Stimulated activated CD4-positive, alpha-beta T cell treated with anti-CD3 and anti-CD28 coated beads, Interleukin-2, amount 100 ng/mL, for 24 hours (primary cell): ENCODE measurements at places on chromosomes 3 and 15.
A peak's percentile ranks its signal among the peaks of the same experiment; 100 is the strongest.

- DNase-seq: no peak
Observed at GRCh38 chr3:109114746-109115145, 3.2 kb downstream of the MORC1 start.

DNA sequence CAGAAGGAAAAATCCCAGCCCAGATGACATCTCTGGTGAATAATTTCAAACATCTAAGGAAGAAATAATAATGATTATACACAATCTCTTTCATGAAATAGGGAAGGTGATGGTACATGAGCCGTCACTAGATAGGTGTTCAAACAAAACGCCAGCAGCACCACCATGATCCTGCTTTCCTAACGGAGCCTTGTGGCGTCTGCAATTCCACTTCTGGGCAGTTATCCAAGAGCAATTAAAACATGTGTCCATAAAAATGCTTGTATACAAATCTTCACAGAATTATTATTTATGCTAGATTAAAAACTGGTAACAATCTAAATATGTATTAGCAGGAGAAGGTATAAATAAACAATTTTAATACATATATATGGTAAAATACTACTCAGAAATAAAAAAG lies 33.7 kb downstream of the RTP4 start:
- DNase-seq: no peak

DNA sequence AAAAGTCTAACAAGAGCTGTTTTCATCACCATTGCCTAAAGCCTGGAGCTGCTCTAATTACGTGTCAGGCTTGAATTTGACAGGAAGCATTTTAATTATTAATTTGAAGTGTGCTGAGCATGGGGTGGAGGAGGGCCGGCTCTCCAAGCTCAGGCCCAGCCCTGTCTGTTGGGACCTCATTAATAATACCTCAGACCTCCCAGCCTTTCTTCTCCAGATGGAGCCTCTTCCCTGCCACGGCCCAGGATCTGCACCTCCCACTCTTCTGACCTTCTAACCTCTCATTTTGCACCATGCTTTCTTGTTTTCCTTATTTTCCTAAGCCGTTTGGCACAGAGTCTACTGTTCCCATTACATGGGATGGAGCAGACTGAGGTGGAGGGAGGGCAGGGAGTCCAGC lies 30.0 kb downstream of the INSYN1 start:
- no peak for DNase-seq

DNA sequence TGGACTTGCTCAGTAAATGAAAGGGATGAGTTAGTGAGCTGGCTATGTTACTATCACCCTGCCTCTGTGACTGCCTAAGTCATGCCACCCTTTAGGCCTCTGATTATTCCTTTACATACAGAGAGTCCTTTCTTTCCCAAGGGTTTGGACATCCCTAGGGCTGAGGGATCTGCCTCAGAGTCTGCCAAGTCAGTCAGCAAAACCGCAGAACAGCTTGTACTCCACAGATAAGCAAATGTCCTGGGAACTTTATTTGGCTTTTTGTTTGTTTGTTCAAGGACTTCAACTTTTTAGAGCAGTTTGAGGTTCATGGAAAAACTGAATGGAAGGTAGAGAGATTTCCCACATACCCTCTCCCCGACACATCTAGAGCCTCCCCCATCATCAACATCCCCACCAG lies 82.6 kb upstream of the TRIM42 start:
- DNase-seq: no peak

DNA sequence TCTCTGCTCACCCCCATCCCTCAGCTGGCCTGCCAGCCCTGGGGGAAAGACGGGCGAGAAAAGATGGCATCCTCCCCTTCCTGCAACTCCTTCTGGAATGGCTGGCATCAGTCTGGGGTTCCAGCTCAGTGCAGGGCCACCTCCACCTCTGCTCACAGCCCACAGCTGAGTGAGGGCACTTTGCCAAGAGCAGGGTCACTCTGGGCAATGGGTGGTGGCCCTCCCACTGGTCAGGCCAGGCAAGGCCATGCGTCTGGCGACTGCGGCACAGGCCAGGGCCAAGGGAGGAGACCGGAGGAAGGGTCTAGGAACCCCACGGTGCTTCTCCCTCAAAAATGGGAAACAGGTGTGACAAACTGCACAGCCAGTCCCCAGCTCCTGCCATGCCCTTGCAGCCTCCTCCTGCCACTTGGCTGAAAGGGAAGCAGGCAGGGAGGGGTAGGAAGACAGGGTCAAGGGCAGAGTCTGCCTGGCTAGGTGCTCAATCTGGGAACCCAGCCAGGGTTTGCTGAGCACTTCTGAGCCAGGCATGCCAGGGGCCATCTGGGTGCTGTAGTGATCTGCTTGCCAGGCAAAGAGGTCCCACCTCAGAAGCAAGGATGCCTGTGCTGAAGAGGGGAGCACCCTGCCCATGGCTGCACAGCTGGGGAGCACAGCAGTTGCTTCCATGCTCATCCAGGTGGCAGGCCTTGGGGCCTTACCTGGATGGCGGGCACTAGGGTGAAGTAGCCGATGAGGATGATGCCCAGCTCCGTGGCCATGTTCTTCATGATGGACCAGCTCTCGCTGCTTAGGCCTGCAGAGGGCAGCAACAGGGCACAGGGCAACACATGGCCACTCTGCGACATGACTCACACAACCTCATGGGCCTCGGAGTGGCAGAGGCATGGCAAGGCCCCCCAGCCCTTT lies 41.2 kb downstream of the PTPN23 start:
- no peak for DNase-seq

- no peak for DNase-seq
Observed at GRCh38 chr15:37096558-37097143, 3.7 kb downstream of the MEIS2 start.

- no peak for DNase-seq
Observed at GRCh38 chr3:172676196-172676922, 34.5 kb downstream of the NCEH1 start.

GRCh38 chr3:66407611-66408218 lies 93.1 kb downstream of the LRIG1 start:
- DNase-seq: peak; percentile 83

DNA sequence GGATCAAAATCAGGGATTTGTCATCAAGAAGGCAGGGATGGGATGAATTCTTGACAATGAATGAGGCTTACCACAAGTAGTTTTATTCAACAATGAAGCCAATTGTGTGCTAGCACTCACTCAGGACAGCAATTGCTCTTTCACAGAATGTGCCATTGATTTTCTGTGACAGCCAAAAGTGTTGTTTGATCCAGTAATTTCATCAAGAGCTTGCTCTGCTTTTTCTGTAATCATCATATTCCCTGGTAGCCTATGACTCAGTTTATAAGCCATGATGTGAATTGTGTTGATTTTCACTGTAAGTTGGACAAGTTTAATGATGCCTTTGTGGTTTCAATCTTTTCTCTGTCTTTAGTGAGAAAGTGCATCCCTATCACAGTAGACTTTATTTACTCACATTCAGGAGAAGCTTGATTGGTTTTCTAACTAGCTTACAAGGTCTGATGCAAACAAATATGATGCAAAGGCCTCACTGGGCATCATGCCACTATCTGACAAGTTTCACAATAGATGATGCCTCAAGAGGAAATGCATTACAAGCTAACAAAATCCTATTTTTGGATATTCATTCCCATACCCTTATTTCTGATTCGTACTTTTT lies 13.6 kb upstream of the CSRNP1 start:
- DNase-seq: no peak

DNA sequence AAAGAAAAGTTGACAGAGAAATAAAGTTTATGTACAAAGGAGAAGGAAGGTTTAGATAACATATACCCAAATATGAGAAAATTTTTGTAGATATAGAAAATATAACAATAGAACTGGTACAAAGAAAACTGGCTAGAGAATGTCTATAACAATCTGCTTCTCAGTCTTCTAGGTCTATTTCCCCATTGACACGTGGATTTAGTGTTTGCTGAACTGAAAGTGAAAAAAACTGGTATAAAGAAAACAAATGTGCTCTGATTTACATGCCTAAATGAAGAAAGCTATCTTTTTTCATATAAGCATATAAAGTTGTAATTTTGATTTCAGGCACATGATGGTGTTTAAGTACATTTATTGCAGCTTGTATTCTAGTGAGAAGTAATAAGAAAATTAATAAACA lies 9.8 kb downstream of the KCNMB2 start:
- no peak for DNase-seq

DNA sequence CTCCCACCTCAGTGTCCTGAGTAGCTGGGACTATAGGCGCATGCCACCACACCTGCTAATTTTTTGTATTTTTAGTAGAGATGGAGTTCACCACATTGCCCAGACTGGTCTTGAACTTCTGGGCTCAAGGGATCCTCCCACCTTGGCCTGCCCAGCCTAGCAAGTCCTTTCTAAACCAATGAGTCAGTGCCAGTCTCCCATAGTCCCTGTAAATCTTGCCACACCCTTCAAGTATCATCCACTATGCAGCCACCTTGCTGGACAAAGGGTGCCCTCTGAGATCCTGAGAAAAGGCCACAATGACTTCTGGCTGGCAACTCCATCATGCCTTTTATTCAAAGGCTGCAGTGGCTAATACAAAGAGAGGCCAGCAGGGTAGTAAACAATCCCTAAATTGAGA lies 184.0 kb downstream of the ABHD5 start:
- no peak for DNase-seq

DNA sequence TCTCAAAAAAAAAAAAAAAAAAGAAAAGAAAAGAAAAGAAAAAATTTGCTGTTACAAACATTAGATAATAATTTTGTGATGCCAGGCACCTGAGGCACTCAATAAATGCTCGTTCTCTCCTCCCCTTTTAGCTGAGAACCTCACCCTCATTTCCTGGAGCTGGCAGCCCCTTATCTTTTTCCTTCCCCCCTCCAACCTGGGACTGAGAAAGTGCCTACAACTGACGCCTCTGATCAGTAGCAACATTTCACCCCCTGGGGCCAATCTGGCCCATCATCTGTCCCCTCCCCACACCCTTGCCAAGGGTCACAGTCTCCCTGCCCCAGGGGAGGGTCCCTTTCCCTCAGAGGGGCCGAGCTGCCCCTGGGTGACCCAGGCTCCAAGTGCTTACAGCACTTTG lies 12.6 kb upstream of the RNU6-1 start:
- no peak for DNase-seq

- DNase-seq: no peak
Observed at GRCh38 chr15:32849769-32850668, 132.2 kb downstream of the GREM1 start.

DNA sequence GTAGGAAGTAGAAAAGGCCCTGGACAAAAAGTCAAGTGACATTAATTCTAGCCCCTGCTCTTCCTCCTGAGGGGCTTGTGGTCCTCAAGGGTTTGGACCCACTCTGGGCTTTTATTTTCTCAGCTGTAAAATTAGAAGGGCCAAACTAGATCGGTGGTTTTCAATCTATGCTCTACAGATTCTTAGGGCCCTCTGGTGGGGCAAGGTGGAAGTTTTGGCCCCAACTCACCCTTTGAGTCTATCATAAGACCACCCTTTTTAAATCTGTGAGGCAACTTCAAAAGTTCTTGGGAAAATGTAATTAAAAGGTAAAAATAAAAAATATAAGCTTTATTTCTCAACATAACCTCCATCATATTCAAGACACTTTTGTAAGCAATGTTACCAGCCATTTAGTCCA lies 25.6 kb upstream of the CFAP161 start:
- DNase-seq: peak; percentile 19

- DNase-seq: no peak
Observed at GRCh38 chr15:45468294-45468693, 54.3 kb downstream of the SLC30A4 start.

GRCh38 chr3:106255870-106256248 lies 387.0 kb upstream of the CBLB start:
- DNase-seq: no peak

- no peak for DNase-seq
Observed at GRCh38 chr3:143158014-143158988, 38.7 kb downstream of the CHST2 start.

GRCh38 chr3:112497897-112498548 lies 1.2 kb downstream of the BTLA start:
- peak; percentile 32 for DNase-seq

DNA sequence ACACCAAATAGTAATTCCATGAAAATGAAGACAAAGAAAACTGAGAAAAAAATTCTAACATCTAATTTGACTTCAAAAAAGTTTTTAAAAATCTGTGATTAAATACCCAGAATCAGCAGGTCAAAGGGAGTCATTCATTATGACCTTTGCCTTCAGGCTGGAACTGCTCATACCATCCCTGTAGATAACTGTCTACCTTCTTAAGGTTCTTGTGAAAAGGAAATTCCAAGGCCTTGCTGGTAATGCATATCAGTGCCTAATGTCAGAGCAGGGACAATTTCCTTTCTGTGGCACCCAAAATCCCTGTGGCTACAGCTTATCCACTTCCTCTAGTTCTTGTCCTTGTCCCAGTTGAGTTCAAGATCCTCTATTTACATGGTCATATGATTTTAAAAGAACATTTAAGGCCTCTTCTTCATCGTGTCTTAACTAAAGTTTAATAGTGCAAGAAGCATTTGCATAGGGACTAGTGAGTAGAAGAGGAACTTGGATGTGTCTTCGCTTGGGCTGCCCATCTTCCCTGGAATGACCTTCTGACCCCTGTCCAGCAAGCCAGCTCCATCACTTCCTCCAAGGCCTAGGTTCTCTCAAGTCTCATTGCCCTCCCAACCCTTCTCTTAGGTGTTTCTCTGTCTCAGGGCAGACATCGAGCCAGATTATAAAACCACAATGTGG lies 8.7 kb upstream of the PLCL2 start:
- DNase-seq: no peak

GRCh38 chr3:109825971-109826810 lies 488.8 kb upstream of the DPPA4 start:
- DNase-seq: no peak

- no peak for DNase-seq
Observed at GRCh38 chr15:80904998-80905397, 84.6 kb downstream of the MESD start.

GRCh38 chr15:78734451-78735064 lies 76.7 kb downstream of the ADAMTS7 start:
- DNase-seq: no peak

DNA sequence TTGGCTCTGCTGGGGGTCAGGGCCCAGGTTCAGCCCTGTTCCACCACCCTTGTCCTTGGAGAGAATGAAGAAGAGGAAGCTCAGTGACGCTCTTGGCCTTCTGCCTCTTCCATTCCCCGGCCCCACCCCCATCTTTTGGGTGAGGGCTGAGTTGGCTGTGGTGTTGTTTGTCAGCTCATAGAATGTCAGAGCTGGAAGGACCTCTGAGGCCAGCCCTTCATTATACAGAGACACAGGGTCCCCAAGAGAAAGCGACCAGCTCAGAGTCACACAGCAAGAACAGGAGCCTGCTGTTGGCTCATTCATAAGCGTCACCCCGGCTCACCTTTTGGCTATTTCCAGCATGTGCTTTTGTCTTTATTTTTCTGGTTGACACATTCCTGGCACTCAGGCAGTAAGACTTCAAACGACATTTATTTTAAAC lies 68.2 kb downstream of the AAGAB start:
- no peak for DNase-seq

DNA sequence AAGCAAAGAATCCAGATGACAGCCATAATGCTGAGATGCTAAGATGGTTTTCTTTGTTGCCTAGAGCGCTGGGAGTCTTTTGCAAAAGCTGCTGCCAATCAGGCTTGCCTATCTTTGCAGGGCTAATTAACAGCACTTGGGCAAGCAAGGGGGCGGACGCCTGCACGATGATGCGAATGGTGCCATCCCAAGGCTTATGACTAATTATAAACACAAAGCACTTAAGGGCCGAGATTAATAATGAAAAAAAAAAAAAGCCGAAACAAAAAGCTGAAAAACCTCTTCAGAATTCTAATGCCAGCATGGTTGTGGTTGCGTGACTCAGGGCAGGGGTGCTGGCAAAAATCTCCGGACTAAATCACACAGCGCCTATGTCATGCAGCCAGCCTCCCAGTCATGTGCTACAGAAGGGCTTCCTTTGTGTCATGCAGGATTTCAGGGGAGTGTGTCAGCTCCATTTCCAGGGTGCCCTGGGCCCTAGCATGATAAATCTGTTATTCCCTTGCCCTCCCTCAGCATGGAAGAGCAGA lies 185.0 kb upstream of the ANKRD28 start:
- DNase-seq: no peak
